A549 treated with RU486 at 1 μM for 4 hours (cell line): ENCODE measurements at places on chromosomes 2 and 18. TPM values are rescaled to one million over a fixed set of nuclear protein-coding genes. Genes with fewer than 3 reads are reported as not detected.

Gene SOX11
- total RNA-seq: not detected in 5 replicates

Gene SCYGR6
- total RNA-seq: not detected in 5 replicates

Gene SLC30A3
- total RNA-seq: 2.5 to 3.8 TPM (median 3.8 TPM) in 5 replicates

Gene RBM43
- total RNA-seq: 2.1 to 4.0 TPM (median 3.8 TPM) in 5 replicates

Gene SERPINB10
- total RNA-seq: not detected in 5 replicates

Gene ATF2
- total RNA-seq: 15.7 to 19.2 TPM (median 18.9 TPM) in 5 replicates

Gene C2orf15
- total RNA-seq: 0.42 to 0.64 TPM (median 0.50 TPM) in 4 of 5 replicates, not detected in the other

Gene CDH2
- 29.9 to 52.8 TPM (median 43.0 TPM) in 5 replicates for total RNA-seq

Gene MREG
- total RNA-seq: 5.3 to 6.8 TPM (median 5.7 TPM) in 5 replicates

Gene CYS1
- 0.90 to 1.6 TPM (median 1.4 TPM) in 5 replicates for total RNA-seq

Gene LRP1B
- total RNA-seq: 0.01 TPM in 1 of 5 replicates, not detected in the others

Gene SPR
- total RNA-seq: 89.5 to 146 TPM (median 142 TPM) in 5 replicates

Gene MC5R
- 0.07 TPM in 1 of 5 replicates, not detected in the others for total RNA-seq

Gene CFAP221
- total RNA-seq: 0.19 to 0.72 TPM (median 0.32 TPM) in 4 of 5 replicates, not detected in the other

Gene APCDD1
- total RNA-seq: not detected in 5 replicates

Gene TACR1
- 0.14 to 0.57 TPM (median 0.17 TPM) in 5 replicates for total RNA-seq

Gene FLACC1
- total RNA-seq: 0.20 to 0.32 TPM in 2 of 5 replicates, not detected in the others

Gene KLHL41
- total RNA-seq: 0.08 to 0.43 TPM (median 0.23 TPM) in 5 replicates

Gene TMEM17
- 3.3 to 5.7 TPM (median 5.4 TPM) in 5 replicates for total RNA-seq

Gene NAB1
- total RNA-seq: 25.6 to 43.7 TPM (median 36.7 TPM) in 5 replicates

Gene SLC8A1
- total RNA-seq: 0.24 to 0.58 TPM (median 0.50 TPM) in 5 replicates

Gene TMEFF2
- total RNA-seq: 0.20 to 0.94 TPM (median 0.26 TPM) in 5 replicates

Gene GAREM1
- total RNA-seq: 2.8 to 4.2 TPM (median 3.4 TPM) in 5 replicates

Gene ZAP70
- not detected in 5 replicates for total RNA-seq

Gene MCEE
- total RNA-seq: 9.7 to 14.7 TPM (median 12.2 TPM) in 5 replicates

Gene CYP20A1
- total RNA-seq: 6.9 to 9.9 TPM (median 8.3 TPM) in 5 replicates

Gene PLEKHH2
- total RNA-seq: 0.73 to 1.1 TPM (median 1.1 TPM) in 5 replicates

Gene AQP12B
- not detected in 5 replicates for total RNA-seq

Gene SCN9A
- 2.5 to 5.7 TPM (median 5.2 TPM) in 5 replicates for total RNA-seq

Gene PSTPIP2
- 0.23 to 0.40 TPM (median 0.31 TPM) in 5 replicates for total RNA-seq

Gene FEV
- not detected in 5 replicates for total RNA-seq

Gene SKOR2
- total RNA-seq: not detected in 5 replicates

Gene STAT4
- total RNA-seq: 3.4 to 4.9 TPM (median 4.3 TPM) in 5 replicates

Gene SLC16A14
- total RNA-seq: 0.87 to 1.7 TPM (median 1.1 TPM) in 5 replicates

Gene C2orf78
- not detected in 5 replicates for total RNA-seq

Gene CFAP210
- total RNA-seq: 0.30 to 0.64 TPM (median 0.37 TPM) in 5 replicates

Gene TEKT4
- not detected in 5 replicates for total RNA-seq

Gene CRYBA2
- total RNA-seq: 0.54 TPM in 1 of 5 replicates, not detected in the others

Gene UGT1A4
- total RNA-seq: 0.05 to 0.10 TPM in 2 of 5 replicates, not detected in the others

Gene CIB4
- 0.20 to 0.28 TPM in 2 of 5 replicates, not detected in the others for total RNA-seq

Gene EPB41L3
- 0.10 to 0.44 TPM (median 0.24 TPM) in 5 replicates for total RNA-seq
